ENCODE measurements at places on chromosomes 6 and 20. TPM values are rescaled to one million over a fixed set of nuclear protein-coding genes. Genes with fewer than 3 reads are reported as not detected.

- DNase-seq, result no peak
These were observed 148.8 kb downstream of the PREX1 start for GRCh38 chr20:48679011-48679410.

Gene VSTM2L
- 120 TPM for total RNA-seq

GRCh38 chr6:14468647-14469321, 351.2 kb downstream of the CD83 start:
- no peak for DNase-seq

Gene C2
- total RNA-seq, result 12.5 TPM

- no peak for DNase-seq
These were observed 20.7 kb downstream of the TXLNB start for GRCh38 chr6:139271056-139271455.
